ENCODE measurements at places on chromosomes 3 and 15.

- DNase-seq: no peak
These were observed 107.7 kb upstream of the RASGRP1 start for GRCh38 chr15:38672273-38672672.

- no peak for DNase-seq
These were observed 241.3 kb upstream of the ONECUT1 start for GRCh38 chr15:53031469-53031868.

- peak; percentile 28 for DNase-seq
These were observed 78.5 kb upstream of the MEF2A start for GRCh38 chr15:99487337-99487730.

DNA sequence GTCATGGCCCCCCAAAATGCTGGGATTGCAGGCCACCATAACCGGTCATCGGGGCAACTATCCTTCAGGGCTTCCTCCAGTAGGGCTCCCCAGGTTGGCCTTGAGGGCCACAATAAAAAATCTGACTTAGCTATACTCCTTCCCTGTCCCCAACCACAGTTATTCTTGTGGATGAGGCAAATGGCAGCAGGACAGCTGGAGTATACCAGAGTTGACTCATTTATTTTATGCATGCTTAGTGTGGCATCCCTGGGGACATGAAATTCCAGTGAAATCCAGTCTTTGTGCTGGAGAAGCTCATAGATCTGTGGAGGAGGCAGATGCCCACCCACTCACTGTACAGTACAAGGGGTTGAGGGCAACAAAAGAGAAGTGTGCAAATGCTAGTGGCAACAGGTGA lies 109.5 kb downstream of the RORA start:
- no peak for DNase-seq

- DNase-seq: no peak
These were observed 11.2 kb upstream of the CPNE9 start for GRCh38 chr3:9692416-9692815.

GRCh38 chr15:51060030-51060673 lies 34.6 kb downstream of the TNFAIP8L3 start:
- no peak for DNase-seq

DNA sequence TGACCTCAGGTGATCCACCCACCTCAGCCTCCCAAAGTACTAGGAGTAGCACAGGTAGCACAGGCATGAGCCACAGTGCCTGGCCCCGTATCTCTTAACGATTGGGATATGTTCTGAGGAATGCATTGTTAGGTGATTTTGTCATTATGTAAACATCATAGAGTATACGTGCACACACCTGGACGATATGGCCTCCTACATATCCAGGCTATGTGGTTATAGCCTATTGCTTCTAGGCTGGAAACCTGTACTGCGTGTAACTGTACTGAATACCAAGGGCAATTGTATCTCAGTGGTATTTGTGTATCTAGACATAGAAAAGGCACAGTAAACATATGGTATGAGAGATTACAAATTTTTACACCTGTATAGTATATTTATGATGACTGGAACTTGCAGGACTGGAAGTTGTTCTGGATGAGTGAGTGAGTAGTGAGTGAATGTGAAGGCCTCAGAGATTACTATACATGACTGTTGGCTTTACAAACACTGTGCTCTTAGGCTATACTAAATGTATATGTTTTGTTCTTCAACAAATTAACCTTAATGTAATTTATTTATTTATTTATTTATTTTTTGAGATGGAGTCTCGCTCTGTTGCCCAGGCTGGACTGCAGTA lies 120.7 kb downstream of the MBNL1 start:
- no peak for DNase-seq

DNA sequence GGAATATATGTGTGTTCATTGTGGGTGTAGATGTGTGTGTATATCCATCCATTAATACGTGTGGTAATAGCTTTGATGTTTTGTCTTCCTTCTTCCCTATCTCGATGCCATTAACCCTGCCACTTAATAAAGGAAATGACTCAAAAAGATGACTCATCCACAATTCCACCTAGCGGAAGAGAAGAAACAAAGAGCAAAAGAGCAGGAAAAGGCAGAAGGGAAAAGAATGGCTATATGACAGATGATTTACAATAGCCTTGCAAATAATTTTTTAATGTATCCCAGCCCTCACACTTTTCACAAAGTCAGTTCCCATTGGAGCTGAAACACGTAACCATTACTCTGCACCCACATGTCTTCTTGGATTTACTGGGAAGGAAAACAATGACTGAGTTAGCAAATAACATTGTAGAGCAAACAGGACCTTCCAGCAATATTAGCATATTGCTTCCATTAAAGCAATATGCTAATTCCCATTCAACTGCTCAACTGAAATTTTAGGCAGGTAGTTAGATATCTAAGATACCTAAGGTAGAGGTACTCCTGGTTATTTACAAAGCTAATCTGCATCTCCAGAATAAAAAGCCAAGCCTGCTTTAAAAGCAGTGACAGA lies 197.2 kb downstream of the KCNAB1 start:
- DNase-seq: no peak

DNA sequence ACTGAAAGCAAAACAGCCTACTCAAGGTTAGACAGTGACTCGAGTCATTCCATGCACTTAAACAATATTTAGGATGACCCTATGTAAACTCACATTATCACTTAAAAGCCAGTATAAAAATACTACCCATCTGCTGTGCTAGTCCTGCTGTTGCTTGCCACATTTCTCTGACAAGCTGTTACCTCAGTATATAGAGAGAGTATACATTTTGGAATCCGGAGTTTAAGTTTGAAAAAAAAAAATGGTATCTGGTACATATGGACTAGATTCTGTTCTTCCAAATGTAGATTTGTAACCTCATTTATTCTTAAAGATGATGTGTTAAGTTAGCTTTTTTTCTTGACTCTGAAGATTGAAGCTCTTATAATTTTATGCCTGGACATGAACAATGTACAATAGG lies 503.8 kb upstream of the TPRG1 start:
- DNase-seq: no peak

- no peak for DNase-seq
These were observed 14.0 kb upstream of the ALAS1 start for GRCh38 chr3:52183786-52184445.

DNA sequence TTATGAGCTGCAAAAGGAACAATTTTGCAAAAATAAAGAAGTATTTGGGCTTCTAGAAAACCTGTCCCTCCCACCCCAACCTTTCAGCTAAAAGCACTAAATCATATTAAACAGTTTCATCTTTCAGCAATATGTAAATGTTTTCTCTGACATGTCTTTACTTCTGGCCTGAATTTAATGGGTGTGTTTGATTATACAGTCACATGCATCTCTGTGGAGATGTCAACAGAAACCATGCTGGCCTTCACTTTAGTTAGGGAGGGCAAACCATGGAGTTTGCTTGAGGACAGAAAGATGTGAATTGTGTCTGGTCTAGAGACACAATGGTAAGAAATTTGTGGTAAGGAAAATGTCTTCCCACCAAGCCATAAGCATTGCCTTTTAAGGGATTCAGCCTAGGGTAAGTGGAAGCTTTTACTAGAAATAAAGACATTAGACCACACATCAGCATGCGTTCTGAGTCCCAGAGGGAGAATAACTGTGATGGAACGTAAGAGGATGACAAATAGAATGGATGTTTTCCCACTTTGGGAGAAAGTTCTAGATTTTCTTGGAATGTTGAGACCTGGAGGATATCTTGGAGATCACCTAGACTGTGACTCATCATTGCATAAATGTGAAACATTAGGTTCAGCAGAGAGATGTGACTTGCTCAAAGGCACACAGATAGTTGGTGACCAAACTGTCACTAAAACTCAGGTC lies 68.9 kb downstream of the ST8SIA2 start:
- DNase-seq: no peak

- DNase-seq: no peak
These were observed 127.4 kb upstream of the FEZF2 start for GRCh38 chr3:62500556-62501288.

DNA sequence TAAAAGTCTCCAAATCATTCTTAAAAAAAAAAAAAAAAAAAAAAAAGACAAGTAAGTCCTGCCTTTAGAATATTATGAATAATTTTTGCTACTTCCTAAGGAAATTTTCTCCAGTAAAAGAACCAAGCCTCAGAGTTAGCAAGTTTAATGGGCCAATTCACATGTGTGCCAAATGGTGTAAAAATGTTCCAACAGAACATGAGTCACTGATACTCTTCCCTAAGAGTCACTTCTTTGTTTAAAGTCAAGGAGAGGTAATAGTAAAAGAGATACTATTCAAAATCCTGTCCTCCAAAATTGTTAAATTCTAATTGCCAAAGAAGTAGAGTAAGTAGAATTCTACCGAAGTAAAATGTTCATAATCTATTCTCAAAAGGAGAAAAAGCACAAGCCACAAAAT lies 17.7 kb upstream of the CPA3 start:
- DNase-seq: no peak

DNA sequence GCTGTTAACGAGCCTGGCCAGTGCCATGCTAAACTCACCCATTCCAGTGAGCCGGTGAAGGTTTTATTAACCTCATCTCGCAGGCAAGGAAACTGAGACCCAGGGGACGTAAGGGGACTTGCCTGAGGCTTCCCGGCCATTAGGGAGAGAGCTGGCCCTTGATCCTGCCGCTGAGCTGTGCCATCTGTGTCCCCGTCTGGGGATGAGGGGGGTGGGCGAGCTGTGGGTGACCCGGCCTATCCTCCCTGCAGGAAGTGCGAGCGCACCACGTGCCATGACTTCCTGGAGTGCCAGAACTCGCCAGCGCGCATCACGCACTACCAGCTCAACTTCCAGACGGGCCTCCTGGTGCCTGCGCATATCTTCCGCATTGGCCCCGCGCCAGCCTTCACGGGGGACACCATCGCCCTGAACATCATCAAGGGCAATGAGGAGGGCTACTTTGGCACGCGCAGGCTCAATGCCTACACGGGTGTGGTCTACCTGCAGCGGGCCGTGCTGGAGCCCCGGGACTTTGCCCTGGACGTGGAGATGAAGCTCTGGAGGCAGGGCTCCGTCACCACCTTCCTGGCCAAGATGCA lies 88.5 kb downstream of the FBLN2 start:
- DNase-seq: no peak

DNA sequence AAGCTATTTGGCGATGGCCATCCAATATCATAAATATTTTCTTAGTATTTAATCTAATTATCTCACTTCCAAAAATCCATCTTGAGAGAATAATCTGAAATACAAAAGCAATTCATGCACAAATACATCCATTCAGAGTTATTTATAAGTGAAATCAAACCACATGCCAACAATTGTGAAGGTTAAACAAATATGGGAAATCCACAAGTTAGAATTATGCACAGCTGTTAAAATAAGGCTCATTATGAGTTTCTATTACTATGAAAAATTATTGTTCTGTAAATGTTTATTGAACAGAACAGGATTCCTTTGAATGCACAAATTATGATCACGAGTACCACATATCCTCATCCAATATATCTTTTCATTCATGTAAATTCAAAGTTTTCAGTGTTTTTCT lies 267.7 kb downstream of the PLOD2 start:
- DNase-seq: no peak

- DNase-seq: peak; percentile 61
These were observed 27.6 kb downstream of the GNB5 start for GRCh38 chr15:52163321-52164190.

DNA sequence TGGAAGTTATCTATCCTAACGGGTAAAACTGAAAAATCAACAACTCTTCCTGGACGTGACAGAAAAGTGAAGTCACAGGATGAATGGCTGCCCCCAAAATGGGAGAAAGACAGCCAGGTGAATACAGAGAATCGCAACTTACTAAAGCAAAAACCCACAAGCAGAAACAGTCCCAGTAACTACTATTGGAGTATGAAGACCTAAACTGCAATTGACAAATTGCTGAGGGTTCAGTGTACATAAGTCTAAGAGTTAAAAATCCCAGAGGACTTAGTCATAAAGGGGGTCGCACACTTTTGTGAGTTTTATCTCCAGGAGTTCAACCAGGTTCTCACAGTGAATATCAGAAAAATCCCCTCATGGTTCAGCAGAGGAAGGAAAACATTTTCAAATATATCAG lies 56.8 kb upstream of the IMPG2 start:
- no peak for DNase-seq

GRCh38 chr15:90665288-90666134 lies 51.6 kb upstream of the BLM start:
- DNase-seq: peak; percentile 85

DNA sequence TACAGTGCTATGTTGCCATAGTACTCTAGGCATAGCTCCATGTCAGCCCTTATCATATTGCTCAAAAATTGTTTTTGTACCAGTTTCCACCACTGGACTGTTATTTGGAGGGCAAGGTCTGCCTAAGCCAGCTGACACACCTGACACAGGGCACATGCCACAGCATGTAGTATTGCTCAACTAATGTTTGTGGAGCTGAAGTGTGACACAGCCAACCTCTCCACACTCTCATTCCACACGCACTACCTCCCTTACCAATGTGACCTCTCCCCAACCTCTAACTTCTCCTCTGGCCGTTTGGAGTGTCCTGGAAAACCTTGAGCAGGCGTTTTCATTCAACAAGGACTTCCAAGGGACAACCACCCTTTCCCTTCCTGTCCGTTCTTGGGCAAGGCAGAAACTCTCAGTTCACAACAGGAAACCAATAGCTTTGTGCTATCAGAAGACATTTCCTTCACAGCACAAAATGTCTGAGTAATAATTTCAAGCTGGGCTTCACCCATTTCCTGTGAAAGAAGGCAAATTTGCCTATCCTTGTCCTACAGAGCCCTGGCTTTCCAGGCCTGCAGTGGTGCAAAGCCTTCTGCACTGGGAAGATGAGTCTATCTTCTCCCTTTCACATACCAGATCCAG lies 38.4 kb downstream of the TLNRD1 start:
- peak; percentile 32 for DNase-seq

DNA sequence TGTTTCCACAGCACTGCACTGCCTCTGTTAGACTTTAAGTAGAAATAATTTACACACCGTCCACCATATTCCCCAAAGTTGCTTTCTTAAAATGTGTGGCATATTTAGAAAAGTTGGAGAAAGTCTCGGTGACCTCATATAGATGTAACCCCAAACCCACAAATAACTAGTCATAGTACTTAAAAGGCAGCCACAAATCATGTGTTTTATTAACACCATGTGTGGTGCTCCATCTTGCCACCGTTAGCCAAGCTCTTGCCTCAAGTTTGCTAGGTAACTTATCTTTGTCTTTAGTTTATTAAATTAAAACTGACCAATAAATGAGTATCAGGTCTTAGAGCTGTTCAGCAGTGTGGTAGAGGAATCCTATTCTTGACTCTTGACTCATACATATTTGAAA lies 257.9 kb downstream of the UBE2E2 start:
- DNase-seq: no peak

DNA sequence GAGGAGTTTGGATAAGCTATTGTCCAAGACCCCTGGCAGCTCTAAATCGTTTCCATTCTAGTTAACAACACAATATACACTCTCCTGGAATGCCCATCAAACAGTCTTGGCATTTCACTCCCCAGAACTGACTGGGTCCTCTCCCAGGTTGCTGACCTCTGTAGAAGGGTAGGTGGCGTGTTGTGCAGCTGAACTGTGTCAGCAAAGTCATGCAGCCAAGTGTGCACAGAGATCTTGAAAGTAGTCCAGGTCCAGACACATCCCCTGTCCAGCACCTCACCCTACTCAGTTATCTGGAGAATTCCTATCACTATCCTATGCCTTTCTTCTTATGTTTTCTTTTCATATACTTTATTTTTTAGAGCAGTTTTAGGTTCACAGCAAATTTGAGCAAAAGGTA lies 312.7 kb downstream of the GABRB3 start:
- DNase-seq: no peak

GRCh38 chr15:22988811-22989210 lies 8.6 kb upstream of the CYFIP1 start:
- no peak for DNase-seq

- DNase-seq: peak; percentile 67
These were observed 1.1 kb downstream of the NFKBIZ start for GRCh38 chr3:101850246-101851051.

GRCh38 chr15:72936237-72936636 lies 116.0 kb upstream of the NEO1 start:
- DNase-seq: no peak
